ENCODE measurements at places on chromosomes 6 and 20.

- no peaks in the 10 kb centered on the region for H3K4me1 ChIP-seq
- no peak overlapping the region for H3K27ac ChIP-seq
- H3K27me3 ChIP-seq, result no peaks in the 10 kb centered on the region
- H3K36me3 ChIP-seq, result no peaks in the 10 kb centered on the region
- H3K4me3 ChIP-seq, result no peak overlapping the region
These were observed 15.5 kb downstream of the SYTL3 start for GRCh38 chr6:158665332-158665731.

DNA sequence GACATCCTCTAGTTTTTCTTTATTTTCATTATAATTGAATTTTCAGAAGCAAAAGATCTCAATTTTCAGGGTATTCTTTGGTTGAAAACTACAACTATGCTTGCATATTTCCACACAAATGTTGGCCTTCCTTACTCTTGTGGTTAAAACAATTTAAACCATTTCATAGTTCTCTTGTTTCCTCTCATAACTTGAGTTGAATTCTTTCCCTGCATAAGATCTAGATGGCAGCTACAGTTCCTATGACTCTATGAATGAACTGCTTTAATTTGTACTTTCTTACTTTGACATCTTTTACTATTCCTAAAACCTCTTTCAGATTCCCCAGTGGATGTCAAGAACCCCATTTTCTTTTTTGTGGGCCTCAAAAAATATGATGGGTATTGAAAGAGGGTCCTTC is 564.5 kb downstream of the NKAIN2 start:
- H3K36me3 ChIP-seq, result no peaks in the 10 kb centered on the region
- H3K4me3 ChIP-seq, result no peak overlapping the region
- no peak overlapping the region for H3K27ac ChIP-seq
- H3K4me1 ChIP-seq, result no peaks in the 10 kb centered on the region

GRCh38 chr20:10131732-10132345 is 86.8 kb upstream of the SNAP25 start:
- DNase-seq, result no peak
- H3K4me1 ChIP-seq, result no peaks in the 10 kb centered on the region
- H3K27ac ChIP-seq, result no peak overlapping the region
- no peaks in the 10 kb centered on the region for H3K27me3 ChIP-seq

- no peak overlapping the region for H3K27ac ChIP-seq
- H3K36me3 ChIP-seq, result no peaks in the 10 kb centered on the region
- H3K4me3 ChIP-seq, result no peak overlapping the region
- H3K27me3 ChIP-seq, result no peaks in the 10 kb centered on the region
- peaks cover 2% of the 10 kb centered on the region for H3K4me1 ChIP-seq
These were observed 3.0 kb downstream of the SLC22A1 start for GRCh38 chr6:160124605-160125004.

- no peaks in the 10 kb centered on the region for H3K4me1 ChIP-seq
- H3K4me3 ChIP-seq, result no peak overlapping the region
- no peak for DNase-seq
- H3K27me3 ChIP-seq, result no peaks in the 10 kb centered on the region
- H3K36me3 ChIP-seq, result no peaks in the 10 kb centered on the region
- H3K27ac ChIP-seq, result no peak overlapping the region
These were observed 150.2 kb downstream of the LRFN2 start for GRCh38 chr6:40436685-40437604.

GRCh38 chr6:72916298-72916697 is 294.4 kb downstream of the KCNQ5 start:
- H3K4me3 ChIP-seq, result no peak overlapping the region
- DNase-seq, result no peak
- no peaks in the 10 kb centered on the region for H3K27me3 ChIP-seq
- no peaks in the 10 kb centered on the region for H3K4me1 ChIP-seq
- H3K27ac ChIP-seq, result no peak overlapping the region

DNA sequence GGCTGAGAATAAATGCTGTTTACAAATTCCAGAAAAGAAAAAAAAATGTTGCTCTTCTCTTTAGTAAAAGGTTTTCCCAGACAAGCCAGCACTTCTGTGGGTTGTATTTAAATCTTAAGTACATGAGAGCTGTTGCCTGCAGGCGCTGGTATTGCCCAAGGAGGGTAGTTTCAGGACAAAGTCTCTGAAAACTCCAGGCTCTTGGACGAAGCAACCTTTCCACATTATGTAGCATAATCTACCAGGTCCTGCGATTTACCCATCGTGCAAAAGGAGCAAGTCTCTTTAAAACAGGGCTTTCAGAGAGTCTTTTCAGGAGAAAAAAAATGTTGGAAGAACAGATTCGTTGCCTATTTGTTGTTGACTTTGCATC is 65.6 kb downstream of the PLG start:
- no peak overlapping the region for H3K4me3 ChIP-seq
- H3K27ac ChIP-seq, result no peak overlapping the region
- H3K27me3 ChIP-seq, result no peaks in the 10 kb centered on the region
- no peak for DNase-seq

DNA sequence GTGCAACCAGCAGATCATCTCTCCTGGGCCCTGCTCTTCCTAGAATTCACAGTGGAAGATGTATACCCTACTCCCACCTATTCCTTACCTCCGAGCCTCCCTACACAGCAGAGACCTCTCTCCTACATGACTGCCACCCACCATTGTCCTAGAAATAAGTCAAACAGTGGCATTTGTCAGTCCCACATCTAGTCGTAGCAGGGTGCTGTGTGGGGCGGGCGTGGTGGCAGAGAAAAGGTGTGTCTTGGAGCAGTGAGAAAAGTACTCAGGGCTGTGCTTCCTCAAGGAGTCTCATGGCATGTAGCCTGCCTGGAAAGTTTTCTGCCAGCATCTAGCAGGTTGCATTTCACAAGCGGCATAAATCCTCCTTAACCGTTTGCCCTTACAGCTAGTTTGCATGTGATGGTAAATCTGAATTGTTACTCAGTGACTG is 59.4 kb upstream of the PTGIS start:
- H3K36me3 ChIP-seq, result no peaks in the 10 kb centered on the region
- H3K27ac ChIP-seq, result no peak overlapping the region
- DNase-seq, result no peak
- no peaks in the 10 kb centered on the region for H3K27me3 ChIP-seq
- H3K4me3 ChIP-seq, result no peak overlapping the region

DNA sequence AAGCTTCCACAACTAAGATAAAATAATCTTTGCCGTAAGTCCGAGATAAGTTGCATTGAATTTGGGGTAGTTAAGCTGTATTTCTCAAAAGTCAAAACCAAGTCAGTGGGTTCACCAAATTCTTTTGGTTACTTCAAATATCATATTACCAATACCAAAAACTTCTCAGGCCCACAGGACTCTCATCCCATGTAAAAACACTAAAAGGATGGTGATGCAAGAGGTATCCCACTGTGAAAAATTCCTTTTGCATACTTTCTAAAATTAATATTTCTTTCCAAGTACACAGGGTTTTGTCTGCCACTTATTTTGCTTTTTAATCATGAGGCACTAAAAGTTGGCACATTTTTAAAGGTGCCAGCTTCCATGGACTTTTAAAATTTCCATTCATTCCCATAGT is 151.3 kb downstream of the GJA10 start:
- no peak overlapping the region for H3K4me3 ChIP-seq
- no peak overlapping the region for H3K27ac ChIP-seq
- DNase-seq, result no peak
- H3K36me3 ChIP-seq, result no peaks in the 10 kb centered on the region

GRCh38 chr6:31920811-31921210 is 6.7 kb upstream of the C2 start:
- H3K27ac ChIP-seq, result no peak overlapping the region
- no peak overlapping the region for H3K4me3 ChIP-seq
- no peaks in the 10 kb centered on the region for H3K4me1 ChIP-seq
- DNase-seq, result no peak

DNA sequence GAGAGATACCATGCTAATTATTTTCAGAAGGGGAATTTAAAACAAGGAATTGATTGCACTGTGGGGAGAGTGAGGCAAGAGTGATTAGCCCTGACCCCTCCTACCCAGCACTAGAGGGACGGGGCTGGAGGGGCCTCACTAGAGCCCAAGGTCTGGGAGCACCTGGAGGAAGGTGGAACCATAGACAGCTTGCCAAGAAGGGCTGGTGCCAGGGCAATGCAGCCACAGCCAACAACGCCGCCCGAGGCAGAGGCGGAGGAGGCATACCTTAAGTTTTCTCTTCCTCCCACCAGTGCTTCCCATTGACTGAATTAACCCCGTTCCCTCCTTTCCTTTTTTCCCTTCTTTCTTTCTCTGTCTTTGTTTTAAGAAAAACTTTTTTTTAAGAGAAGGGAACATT is 40.0 kb downstream of the IYD start:
- no peak overlapping the region for H3K4me3 ChIP-seq
- no peak for DNase-seq
- H3K4me1 ChIP-seq, result peaks cover 4% of the 10 kb centered on the region
- no peaks in the 10 kb centered on the region for H3K36me3 ChIP-seq

GRCh38 chr6:15713325-15713724 is 50.5 kb upstream of the DTNBP1 start:
- no peaks in the 10 kb centered on the region for H3K36me3 ChIP-seq
- H3K27ac ChIP-seq, result no peak overlapping the region
- H3K27me3 ChIP-seq, result no peaks in the 10 kb centered on the region
- DNase-seq, result no peak
- no peaks in the 10 kb centered on the region for H3K4me1 ChIP-seq

DNA sequence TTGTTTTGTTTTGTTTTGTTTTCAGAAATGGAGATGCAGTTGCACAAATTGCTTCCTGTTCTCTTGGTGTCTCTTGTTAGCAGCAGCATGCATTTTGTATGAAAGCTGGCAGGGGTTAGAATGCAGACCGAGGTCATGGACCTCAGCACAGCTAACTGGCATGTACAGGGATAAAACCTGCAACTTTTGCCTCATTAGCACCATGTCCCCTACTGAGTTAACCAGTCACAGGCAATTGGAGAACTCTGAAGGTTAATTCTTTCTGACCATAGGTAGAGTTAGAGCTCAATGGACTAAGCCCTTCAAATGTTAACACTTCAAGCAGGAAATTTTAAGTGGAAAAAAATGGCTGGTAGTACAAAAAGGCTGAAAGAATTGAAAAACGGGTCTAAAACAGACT is 377.1 kb downstream of the ADGRB3 start:
- peaks cover 6% of the 10 kb centered on the region for H3K4me1 ChIP-seq
- H3K4me3 ChIP-seq, result no peak overlapping the region
- H3K36me3 ChIP-seq, result no peaks in the 10 kb centered on the region
- H3K27me3 ChIP-seq, result no peaks in the 10 kb centered on the region
- peak overlapping the region; percentile 7 for H3K27ac ChIP-seq

GRCh38 chr6:127581576-127581975 is 4.6 kb downstream of the C6orf58 start:
- H3K27ac ChIP-seq, result no peak overlapping the region
- no peaks in the 10 kb centered on the region for H3K4me1 ChIP-seq
- DNase-seq, result no peak
- no peak overlapping the region for H3K4me3 ChIP-seq
- H3K36me3 ChIP-seq, result no peaks in the 10 kb centered on the region

DNA sequence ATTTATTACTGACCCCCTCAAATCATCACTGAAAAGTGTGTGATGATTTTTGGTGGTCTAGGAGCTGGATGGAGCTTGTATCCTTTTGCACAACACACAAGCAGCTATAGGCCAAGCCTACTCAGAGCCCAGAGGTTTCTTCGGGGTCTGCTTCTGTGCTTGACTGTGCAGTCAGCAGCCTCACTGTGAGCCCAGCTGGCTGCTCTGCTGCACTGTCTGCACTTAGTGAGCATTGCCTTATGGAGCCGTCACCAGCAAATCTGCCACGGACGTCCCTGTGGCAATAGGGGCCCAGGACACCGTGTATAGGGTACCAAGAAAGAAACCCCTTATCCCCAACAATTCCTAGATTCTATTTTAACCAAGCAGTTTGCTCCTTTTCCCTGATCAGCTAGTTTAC is 38.6 kb upstream of the GMPR start:
- H3K27ac ChIP-seq, result no peak overlapping the region
- H3K4me3 ChIP-seq, result no peak overlapping the region
- no peak for DNase-seq
- peaks cover 58% of the 10 kb centered on the region for H3K27me3 ChIP-seq
- no peaks in the 10 kb centered on the region for H3K36me3 ChIP-seq

GRCh38 chr20:49768204-49769047 is 44.2 kb upstream of the SLC9A8 start:
- H3K4me1 ChIP-seq, result peaks cover 14% of the 10 kb centered on the region
- DNase-seq, result no peak
- H3K27ac ChIP-seq, result no peak overlapping the region
- H3K4me3 ChIP-seq, result no peak overlapping the region
- no peaks in the 10 kb centered on the region for H3K36me3 ChIP-seq
- H3K27me3 ChIP-seq, result no peaks in the 10 kb centered on the region

DNA sequence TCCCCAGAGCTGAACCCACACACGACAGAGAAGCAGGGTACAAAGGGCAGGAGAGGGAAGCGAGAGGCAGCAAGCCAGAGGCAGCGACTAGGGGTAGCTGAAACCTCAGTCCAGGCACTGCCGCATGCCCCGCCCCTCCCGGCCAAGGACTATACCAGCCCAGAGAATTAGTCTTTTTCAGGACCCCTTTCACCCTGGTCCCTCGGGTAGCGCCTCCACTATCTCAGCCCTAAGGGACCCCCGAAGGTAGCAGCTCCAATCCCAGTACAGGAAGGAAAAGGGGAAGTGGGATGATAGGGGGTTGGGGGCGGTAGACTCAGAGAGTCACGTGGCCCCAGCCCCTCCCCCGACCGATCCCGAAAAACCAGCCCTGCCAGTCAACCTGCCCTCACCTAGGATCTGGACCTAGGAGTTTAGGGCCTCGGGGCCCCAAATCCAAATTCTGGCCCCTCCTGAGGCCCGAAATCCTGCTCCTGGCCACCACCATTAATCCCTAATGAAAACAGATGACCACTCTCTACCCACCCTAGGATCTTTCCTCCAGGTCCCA is 1.3 kb downstream of the RGL2 start:
- H3K27me3 ChIP-seq, result no peaks in the 10 kb centered on the region
- peak overlapping the region; percentile 53 for H3K4me3 ChIP-seq
- DNase-seq, result no peak
- peak overlapping the region; percentile 76 for H3K27ac ChIP-seq
- H3K4me1 ChIP-seq, result peaks cover 6% of the 10 kb centered on the region
- peaks cover 8% of the 10 kb centered on the region for H3K36me3 ChIP-seq

DNA sequence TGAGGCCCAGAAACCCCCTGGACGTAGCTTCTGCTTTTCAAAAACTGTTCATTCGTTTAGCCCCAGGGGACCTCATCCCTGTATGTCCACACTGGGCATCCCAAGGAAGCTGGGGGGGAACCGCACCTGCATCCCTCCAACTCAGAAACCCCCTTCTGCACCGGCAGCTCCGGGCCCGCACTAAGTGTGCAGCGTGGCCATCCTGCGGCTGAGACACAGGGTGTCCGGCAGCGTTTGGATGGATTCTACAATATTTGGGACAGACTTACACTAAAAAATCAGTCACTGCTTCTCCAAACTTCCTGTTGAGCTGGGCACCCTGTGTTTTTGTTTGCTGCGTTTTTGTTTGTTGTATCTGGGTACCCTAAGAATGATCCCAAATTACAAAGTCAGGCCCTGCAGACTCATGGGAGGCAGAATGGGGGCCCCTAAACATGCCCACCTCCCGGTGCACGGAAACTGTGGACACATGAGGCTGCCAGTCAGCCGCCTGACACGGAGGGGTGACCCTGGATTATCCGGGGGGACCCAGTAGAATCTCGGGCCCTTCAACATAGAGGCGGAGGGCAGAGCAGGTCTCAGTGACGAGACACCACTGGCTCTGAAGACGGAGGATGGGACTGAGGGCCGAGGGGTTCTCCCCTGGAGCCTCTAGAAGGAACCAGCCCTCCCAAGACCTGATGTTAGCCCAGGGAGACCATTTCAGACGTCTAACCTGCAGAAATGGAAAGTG is 88.2 kb upstream of the BHLHE23 start:
- no peak for DNase-seq
- H3K27me3 ChIP-seq, result peaks cover 9% of the 10 kb centered on the region
- no peak overlapping the region for H3K4me3 ChIP-seq
- H3K36me3 ChIP-seq, result no peaks in the 10 kb centered on the region

- H3K36me3 ChIP-seq, result no peaks in the 10 kb centered on the region
- no peak overlapping the region for H3K27ac ChIP-seq
- H3K4me3 ChIP-seq, result no peak overlapping the region
- no peaks in the 10 kb centered on the region for H3K27me3 ChIP-seq
These were observed 63.7 kb upstream of the RIMS1 start for GRCh38 chr6:71822625-71823024.

Data from neuronal stem cell (in vitro differentiated cells).